Cortex of kidney (tissue), 1 donor: ENCODE measurements at places on chromosomes 6 and 20.

DNA sequence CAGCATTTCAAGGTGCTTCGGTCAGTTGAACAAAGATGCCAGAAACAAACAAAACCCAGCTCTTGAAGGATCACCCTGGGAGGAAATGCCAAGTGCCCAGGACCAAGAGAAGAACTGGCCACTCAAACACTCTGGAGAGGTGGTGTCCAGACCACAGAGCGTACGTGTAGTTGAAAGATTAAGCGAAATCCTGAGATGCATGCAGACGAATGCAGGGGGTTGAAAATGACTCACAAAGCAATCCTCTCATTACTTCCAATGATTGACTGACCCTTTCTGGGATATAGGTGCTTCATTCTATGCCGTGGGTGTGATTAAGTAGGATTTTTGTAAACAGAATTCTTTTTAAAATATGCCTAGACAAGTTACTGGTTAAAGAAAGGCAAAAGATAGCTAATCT is 71.5 kb upstream of the ATXN1 start:
- no peak for DNase-seq

DNA sequence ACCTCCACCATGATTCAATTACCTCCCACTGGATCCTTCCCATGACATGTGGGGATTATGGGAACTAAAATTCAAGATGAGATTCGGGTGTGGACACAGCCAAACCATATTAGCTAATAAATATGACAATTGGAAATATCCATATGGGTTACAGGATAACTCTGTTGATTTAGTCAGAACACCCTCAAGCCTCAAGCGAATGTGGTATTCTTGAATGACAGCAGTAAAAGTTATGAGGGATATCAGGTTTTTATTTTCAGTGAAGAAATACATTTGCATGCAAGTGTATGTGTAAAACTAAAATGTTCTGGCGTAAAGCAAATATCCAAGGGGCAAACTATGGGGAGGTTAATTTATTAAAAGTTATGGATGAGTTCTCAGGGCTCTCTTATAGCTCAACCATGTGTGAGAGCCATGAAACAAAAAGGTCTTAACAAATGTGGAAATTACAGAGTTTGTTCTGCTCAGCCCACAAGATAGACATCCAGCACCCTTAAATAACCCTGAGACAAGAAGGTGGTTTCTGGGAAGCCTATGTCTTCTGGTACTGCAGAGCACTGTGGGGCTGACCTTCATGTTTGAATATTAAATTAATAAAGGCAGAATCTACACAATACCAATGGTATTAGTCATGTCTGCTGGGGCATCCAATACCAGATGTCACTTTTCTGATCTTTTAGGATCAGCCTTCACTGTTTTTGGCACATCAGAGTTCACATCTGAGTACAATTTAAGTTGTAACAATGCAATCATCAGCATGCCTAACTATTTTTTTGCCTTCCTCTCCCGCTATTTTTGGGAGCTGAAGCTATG is 370.5 kb upstream of the RSPO3 start:
- DNase-seq = no peak

GRCh38 chr6:128599036-128599435 is 78.6 kb upstream of the PTPRK start:
- DNase-seq = no peak

DNA sequence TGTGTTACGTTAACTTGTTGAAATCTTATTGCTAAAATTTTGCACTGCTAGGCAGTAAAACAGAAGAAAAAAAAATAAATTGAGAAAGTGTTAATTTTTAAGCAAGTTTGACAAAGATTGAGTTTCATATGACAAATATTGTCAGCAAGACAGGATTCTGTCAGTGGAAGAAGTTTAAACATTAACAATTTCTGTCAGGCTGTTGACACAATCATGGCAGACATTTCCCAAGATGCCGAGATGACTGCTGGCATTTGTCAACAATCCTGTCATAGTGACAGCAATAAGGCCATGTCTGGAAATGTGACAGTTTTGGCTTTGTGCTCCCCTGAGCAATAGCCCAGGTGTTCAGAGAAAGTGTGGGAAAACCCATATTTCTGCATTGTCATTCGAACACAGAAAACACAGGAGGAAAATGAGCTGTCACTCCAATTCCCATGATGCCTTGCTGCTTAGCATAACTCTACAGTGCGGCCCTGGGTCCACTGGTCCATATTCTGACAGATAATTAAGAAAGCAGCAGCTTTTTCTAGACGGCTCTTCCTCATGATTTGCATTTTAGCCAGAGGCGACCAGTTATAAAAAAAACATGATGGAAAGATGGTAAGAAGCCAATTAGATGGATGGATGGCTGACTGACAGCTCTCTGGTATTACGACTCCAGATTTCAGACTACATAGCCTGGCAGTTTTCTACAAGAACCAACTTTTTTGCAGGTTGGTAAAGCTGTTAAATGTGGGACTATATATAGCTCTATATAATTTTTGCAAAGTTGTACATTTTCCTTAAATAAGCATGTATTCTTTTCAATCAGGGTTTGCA is 43.6 kb upstream of the DEFB112 start:
- DNase-seq = no peak

GRCh38 chr6:156963712-156964700 is 186.8 kb downstream of the ARID1B start:
- DNase-seq = no peak

DNA sequence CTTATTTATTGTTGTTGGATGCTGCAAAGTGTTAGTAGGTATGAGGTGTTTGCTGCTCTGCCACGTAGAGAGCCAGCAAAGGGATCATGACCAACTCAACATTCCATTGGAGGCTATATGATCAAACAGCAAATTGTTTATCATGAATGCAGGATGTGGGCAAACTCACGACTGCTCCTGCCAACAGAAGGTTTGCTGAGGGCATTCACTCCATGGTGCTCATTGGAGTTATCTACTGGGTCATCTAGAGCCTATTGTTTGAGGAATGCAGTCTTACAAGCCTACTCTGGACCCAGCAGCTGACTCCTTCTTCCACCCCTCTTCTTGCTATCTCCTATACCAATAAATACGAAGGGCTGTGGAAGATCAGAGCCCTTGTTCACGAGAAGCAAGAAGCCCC is 12.1 kb downstream of the MICB start:
- no peak for DNase-seq

DNA sequence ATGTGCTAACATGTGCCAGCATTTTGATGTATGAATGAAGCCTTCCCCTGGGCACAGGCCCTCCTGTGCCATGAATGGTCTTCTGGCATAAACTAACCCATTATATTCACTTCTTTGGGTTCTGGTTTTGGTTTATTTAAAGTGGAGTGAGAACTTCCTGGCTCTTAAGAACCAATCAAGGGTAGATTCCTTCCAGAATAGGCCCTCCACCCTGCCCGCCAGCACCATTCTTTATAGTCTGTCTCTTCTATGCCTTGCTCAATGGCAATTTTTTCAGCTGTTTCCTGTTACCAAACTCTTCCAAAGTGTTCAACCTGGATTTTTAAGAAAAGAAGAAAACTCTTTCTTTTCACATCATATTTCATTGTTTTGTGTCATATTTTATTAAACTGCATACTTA is 44.1 kb downstream of the VEGFA start:
- no peak for DNase-seq

DNA sequence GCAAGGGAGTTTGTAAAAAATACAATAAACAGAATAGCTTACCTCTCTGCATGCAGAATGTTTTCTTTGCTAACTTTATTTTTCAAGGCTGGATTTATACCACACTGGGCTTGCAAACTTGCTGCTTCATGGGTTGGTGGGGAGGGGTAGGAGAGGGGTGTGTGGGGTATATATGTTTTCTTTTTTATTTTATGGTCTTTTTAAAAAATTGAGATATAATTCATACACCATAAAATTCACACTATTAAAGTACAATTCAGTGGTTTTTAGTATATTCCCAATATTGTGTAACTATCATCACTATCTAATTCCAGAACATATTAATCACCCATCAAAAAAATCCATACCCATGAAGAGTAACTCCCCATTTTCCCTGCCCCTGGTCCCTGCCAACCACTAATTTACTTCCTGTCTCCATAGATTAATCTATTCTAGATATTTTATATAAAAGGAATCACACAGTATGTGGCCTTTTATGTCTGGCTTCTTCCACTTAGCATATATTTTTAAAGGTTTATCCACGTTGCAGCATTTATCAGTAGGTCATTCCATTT is 14.3 kb upstream of the TRPC4AP start:
- DNase-seq = no peak

DNA sequence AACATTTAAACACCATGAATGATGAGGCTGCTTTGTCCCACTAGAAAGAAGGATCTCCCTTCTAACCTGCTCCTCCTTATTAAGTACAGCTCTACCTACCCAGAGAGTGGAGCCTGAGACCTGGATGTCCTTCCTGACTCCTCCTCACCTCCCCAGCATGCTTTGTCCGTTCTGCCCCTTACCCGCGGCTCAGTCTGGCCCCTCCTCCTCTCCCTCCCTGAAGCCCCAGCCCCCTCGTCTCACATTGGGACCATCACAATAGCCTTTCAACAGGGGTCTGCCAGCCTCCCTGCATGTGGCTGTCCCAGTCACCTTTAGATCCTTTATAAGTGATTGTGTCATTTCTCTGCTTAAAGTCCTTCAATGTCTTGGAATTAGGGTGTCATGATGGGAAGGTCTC is 72.5 kb downstream of the DZANK1 start:
- no peak for DNase-seq

GRCh38 chr6:136920216-136920615 is 1.9 kb upstream of the SLC35D3 start:
- no peak for DNase-seq

DNA sequence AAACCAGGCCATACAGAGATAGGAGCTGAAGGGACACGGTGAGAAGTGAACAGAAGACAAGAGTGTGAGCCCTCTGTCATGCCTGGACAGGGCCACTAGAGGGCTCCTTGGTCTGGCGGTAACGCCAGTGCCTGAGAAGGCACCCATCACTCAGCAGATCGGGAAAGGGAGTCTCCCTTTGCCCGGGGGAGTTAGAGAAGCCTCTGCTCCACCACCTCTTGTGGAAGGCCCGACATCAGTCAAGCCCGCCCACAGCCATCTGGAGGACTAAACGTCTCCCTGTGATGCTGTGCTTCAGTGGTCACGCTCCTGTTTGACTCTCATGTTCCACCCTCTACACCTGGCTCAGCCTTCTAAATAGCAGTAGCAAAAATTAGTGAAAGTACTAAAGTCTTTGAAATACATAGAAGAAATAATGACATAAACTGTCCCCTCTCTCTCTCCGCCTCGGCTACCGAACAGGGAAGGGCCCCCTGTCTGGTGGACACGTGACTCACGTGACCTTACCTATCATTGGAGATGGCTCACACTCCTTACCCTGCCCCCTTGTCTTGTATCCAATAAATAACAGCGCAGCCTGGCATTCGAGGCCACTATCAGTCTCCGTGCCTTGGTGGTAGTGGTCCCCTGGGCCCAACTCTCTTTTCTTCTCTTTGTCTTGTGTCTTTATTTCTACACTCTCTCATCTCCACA is 66.7 kb downstream of the RPP21 start:
- no peak for DNase-seq

DNA sequence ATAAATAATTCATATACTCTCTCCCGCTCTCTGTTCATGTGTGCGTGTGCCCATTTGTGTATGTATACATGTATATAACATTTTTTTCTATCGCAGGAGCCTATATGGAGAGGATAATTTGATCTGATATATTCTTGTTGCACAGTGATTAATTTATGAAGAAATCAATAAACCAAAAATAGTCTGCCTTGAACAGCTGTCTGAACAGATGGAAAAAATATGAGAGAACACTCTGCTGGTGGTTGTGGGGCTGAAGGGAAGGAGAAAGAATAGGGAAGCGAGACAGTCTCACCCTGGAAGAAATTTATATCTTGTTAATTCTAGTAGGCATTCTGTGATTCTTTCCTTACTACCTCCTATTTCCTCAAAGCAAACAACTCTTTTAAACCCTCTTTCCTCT is 96.6 kb upstream of the B3GAT2 start:
- DNase-seq = no peak

- no peak for DNase-seq
Observed at GRCh38 chr6:105726902-105727655, 324.2 kb upstream of the PREP start.

DNA sequence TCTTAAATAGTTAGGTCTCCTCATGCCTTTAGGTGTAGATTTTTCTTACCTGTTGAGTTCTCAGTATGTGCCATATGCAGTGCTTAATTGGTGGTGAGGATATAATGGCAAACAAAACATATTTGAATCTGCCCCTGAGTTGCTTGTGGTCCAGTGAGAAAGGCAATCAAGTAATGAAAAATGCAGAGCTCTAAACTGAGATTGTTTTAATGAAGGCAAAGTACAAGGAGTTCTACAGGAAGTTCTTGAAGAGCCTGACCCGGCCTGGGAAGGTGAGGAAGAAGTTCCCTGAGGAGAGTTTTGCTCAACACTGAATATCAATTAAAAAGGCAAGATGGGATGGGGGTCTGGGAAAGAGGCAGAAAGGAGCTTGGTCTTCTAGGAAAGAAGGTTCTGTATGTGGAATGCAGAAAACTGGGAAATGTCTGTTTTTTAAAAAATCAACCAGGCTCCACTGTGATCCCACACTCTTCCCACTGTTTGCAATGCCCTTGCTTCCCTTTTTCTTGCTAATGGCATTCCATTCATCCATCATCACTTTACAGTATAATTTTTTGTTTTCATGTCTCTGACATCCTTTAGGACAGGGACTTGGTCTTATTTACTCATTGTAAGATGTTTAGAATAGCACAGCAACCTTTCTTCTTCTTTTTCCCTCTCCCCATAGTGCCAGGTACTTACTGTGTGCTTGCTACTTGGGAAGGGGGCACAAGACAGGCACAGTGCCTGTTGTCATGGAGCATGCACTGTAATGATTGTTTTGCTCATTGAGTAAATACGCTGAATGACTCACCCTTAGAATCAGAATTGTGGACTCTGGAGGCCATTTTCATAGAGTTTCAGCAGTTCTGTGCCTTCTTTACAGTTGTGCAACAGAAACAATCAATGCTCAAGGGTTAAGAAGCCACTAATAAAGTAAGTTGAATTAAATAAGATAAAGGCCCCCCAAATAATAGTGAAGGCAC is 64.3 kb downstream of the ANKS1A start:
- DNase-seq = no peak

DNA sequence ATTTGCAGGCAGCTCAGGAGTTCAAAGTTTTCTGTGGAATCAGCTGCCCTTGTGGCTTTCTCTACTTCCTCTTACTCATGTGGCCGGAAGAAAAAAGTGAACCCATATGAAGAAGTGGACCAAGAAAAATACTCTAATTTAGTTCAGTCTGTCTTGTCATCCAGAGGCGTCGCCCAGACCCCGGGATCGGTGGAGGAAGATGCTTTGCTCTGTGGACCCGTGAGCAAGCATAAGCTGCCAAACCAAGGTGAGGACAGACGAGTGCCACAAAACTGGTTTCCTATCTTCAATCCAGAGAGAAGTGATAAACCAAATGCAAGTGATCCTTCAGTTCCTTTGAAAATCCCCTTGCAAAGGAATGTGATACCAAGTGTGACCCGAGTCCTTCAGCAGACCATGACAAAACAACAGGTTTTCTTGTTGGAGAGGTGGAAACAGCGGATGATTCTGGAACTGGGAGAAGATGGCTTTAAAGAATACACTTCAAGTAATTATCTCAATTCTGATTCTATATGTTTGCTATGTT is 1.1 kb downstream of the MGME1 start:
- no peak for DNase-seq

GRCh38 chr6:33195304-33196165 is 3.3 kb upstream of the COL11A2 start:
- no peak for DNase-seq
